ENCODE measurements at places on chromosomes 1 and 21.

DNA sequence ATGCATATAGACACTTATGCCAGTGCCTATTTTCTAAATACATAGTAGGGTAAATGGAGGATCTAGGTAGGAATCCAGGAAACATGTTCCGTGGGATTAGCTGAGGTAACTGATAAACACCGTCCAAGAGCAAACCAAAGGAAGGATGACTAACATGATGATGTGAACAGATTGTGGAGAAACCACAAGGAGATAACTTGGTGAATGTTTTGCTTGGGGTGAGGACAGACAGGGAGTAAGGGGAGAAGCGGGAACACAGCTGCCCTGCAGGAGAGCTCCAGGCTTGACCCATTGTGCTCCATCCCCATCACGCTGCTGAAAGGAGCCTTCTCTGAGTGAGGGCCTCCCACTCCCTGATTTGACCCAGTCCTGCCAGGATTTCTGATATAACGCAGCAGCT lies 87.0 kb upstream of the ZC3H11B start:
- DNase-seq, result no peak

GRCh38 chr1:23759277-23759676 lies 16.0 kb downstream of the ELOA start:
- DNase-seq, result no peak

- no peak for DNase-seq
These were observed 51.1 kb downstream of the MORN1 start for GRCh38 chr1:2340086-2340917.

DNA sequence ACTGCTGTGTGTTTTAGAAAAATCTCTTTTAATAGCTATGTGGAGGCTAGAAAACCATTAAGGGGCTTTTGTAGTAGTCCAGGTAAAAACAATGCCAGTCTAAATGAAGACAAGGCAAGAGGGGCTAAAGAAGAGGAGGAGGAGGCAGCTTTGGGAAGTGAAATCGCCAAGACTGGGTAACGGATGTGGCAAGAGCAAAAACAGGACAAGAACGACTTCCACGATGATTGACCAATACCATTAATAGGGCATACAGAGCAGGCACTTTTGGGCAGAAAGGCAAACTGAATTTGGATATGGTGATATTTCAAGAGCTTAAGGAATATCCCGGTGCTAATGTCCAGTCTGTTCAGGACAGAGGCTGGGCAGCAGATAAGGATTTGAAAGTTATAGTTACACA lies 22.0 kb downstream of the COA6 start:
- DNase-seq, result no peak

DNA sequence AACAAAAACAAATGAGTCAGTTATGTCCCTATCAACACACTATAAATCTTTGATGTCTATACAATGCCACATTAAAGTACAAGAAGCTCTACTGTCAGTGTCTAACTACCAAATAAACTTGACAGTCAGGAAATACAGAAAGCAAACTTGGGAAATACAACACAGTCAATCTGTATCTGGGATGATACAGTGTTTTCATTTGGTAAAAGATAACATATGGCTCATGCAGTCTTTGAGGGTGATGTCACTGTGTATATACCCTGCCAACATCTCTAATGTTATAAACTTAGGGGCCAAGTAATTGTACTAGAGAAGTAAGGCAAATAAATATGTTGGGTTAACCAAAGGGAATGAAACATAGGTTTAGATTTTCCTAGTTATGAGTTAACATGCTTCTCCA lies 552.5 kb upstream of the ADAMTS5 start:
- DNase-seq, result no peak

GRCh38 chr1:159869173-159869572 lies 6.7 kb upstream of the VSIG8 start:
- DNase-seq, result no peak

GRCh38 chr1:86104606-86105532 lies 51.7 kb downstream of the COL24A1 start:
- DNase-seq, result peak; percentile 18

DNA sequence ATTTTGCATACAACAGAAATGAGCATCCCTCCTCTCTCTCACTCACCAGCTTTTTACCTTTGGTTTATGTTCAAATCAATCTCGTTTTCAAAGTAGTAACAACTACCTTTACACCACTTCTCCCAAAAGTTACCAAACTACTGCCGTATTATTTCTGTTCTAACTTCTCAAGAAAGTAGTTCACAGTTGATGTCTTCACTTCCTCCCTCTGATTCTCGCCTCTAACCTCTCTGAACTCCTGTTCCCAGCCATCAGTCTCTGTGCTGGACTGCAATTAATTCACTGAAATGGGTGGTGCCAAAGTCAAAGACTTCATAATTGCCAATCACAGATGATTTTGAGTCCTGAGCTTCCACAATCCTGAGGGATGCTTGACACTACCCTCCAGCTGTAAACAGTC lies 54.0 kb downstream of the ZNF281 start:
- no peak for DNase-seq

DNA sequence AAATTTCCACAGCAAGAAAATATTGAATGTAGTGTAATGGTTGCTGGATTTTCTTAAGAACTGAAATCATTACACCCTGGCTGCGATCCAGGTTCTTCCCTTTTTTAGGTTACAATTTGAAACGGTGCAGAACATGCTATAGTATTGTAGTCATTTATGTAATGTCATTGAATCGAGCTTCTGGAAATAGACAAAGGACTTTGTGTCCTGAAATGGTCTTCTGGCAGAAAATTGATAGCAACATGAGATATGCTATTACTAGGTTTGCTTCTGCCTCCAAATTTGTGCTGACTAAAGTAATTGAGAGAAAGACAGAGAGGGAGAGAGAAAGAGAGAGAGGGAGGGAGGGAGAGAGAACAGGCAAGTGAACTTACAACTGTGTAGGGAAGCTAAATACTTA lies 146.2 kb upstream of the NFIA start:
- no peak for DNase-seq

DNA sequence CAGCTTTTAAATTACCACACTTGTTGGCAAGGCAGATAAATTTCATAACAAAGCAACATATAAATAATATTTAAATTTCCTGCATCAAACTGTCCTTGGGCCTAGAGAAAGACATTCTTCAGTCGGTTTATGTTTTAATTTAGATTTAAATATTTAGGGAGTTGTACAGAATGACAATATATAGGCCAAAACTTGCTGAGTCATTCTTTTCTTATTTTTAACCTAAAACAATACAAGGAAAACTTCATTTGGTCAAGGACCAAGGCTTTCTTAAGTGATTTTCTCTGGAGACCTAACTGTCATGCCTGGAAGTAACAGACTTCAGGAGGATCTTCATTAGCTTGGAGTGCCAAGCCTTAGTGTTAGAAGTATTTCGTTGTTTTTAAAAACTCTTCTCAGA lies 5.6 kb downstream of the MAP10 start:
- no peak for DNase-seq

DNA sequence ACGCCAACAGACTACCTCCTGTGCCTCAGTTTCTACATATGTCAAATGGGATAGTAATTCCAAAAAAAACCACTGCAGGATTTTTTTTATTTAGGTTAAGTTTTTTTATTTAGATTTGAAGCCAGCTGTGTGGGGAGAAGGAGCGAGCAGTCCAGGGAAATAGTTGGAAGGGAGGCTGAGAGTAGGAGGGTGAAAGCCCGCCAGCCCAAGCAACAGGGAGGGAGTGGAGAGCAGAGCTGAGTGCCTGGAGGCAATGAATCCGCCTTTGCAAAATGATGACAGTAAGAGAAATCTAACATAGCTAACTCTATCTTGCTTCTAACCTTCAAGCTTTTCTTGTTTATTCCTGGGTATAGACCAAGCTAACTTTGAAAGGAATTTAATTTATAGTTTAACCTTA lies 15.6 kb upstream of the C1orf198 start:
- DNase-seq, result no peak

DNA sequence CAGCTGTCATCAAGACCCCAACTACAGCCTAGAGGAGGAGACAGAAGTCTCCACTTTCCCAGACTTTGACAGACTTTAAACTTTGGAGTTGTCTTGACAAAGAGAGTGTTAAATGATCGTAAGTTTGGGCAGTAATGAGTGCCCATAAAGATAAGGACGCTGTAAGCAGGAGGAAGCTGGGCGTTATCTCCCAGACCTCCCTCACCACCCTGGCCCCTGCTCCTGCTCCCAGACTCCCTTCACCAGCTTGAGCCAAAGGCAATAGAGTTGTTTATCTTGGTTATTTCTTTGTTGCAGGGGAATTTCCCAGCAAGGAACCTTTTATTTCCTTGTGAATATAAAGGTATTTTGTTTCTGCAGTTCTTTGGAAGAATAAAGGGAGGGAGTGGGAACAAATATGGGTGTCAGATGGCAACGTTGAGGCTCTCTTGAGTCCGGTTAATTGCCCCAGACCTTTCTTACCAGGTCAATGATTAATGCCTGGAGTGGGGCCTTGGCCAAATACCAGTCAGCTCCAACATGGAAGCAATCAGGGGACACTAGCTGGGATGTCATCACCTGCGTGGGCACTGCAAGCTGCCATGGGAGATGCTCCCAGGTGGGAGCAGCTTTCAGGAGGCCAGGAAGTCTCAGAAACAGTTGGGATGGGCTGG lies 4.4 kb downstream of the PIGR start:
- DNase-seq, result no peak

GRCh38 chr1:215188302-215188950 lies 105.9 kb downstream of the KCNK2 start:
- DNase-seq, result peak; percentile 71

GRCh38 chr1:6418668-6419396 lies 887 bp downstream of the HES2 start:
- no peak for DNase-seq

- no peak for DNase-seq
These were observed 1.6 kb upstream of the MARK1 start for GRCh38 chr1:220526294-220526693.

GRCh38 chr1:230065571-230065970 lies 1.5 kb upstream of the GALNT2 start:
- no peak for DNase-seq

DNA sequence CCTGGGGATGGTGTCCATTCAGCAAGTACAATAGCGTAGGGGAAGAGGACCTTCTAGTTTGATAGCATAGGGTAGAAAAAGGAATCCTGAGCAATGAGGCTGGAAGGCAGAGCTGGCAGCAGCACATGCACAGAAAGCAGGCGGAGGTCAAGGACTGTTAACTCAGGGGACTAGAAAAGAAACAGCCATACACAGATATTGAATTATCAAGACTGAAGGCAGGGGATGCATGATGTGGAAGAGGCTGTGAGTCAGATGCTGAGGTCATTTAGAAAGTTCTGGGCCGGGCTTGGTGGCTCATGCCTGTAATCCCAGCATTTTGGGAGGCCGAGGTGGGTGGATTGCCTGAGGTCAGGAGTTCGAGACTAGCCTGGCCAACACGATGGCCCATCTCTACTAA lies 65.6 kb downstream of the OPTC start:
- DNase-seq, result no peak

DNA sequence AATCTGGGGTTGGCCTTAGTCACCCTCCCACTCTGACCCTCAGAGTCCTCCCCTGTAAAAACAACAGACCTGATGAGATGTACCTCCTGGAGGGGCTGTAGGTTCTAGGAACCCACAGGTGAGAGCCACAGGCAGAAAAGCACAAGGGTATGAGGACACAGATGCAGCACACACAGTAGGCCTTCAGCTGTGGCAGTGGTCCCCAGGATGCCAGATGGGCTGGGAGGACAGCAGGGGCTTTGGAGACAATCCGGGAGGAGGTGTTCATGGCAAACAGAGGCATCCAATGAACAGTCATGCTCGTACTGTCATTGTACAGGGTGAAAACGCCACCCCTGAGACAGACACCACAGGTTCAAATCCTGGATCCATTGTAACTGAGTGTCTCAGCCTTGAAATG lies 463.1 kb downstream of the MATN1 start:
- DNase-seq, result no peak

DNA sequence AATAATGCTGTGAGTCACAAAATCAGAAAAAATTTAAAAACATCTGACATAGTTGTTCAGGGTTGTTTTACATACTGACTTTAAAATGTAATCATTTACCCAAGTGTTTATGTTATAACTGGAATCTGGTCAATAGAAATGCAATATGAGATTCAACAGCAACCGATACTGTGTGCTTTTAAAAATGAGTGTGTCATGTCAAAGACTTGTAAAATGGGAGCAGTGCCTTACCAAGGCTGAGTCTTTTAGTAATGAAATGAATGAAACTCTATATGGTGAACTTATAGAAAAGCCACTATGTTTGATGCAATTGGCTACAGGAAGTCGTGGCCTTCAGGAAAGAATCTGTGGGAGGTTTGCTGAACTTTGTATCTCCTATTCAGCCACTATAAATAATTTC lies 570.2 kb downstream of the DPYD start:
- no peak for DNase-seq

GRCh38 chr1:220878191-220879075 lies 810 bp upstream of the HLX start:
- DNase-seq, result no peak

DNA sequence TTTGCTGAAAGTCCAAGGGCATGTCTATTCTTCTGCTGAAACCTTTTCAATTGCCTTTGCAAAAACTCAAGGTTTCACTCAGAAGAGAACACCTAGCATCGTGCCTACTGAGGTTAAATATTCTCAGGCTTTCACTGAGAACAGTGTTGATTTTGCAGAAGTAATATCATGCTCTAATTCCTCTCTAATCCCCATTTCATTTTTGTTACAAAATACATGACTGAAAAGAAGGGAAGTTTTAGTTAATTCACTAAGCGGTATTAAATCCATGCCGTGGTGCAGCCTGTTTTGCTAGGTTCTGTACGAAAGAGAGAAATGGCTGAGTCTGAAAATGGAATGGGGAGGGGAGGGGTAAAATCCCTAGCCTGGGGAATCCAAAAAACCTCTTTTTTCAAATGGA lies 163.2 kb upstream of the CAMK1G start:
- no peak for DNase-seq

DNA sequence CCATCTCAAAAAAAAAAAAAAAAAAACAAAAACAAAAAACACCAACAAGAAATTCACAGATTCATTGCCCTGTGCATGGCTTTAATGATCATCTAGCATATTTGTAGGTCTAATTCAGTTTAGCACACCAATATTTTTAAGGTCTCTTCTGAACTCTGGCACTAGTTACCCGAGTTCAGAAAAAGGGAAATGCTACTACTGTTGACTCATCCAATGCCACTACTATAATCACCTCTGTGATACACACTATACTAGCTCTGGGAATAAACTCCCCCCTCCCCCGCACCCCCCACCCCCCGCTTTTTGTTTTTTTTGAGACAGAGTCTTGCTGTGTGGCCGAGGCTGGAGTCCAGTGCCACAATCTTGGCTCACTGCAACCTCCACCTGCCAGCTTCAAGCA lies 55.6 kb downstream of the FBXO42 start:
- DNase-seq, result no peak

DNA sequence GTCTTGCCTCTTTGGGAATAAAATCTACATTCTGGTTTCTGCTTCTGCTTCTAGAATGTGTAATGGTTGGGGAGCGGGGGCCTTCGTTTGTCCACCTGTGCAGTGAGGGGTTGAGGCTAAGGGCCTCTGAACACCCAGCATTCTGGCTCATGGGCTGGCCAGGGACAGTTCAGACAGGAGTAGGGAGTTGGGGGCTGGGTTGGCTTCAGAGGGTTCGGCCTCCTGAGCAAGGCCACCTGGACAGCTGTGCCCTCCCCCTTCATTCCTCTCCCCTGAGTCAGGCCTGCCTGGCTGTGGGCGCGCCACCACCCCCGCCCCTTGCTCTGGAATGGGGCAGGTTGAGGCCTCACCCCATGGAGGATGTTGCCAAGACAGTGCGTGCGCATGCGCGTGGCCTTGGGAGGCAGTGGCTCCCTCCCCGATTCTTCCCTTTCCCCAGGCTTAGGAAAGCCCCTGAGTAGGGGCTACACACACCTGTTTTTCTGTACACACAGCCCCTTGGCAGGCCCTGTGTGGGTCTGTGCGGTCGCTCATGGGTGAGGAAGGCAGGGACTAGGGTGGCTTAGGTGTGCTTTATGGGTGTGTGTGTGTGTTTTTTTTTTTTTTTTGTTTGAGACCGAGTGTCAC lies 57.0 kb downstream of the YARS1 start:
- no peak for DNase-seq
